ENCODE measurements at places on chromosomes 6 and 20.
A peak's percentile ranks its signal among the peaks of the same experiment; 100 is the strongest.

GRCh38 chr6:159168536-159169192 is 536 bp upstream of the FNDC1 start:
- DNase-seq: no peak

GRCh38 chr6:139580592-139581484 is 206.4 kb upstream of the CITED2 start:
- DNase-seq: no peak

DNA sequence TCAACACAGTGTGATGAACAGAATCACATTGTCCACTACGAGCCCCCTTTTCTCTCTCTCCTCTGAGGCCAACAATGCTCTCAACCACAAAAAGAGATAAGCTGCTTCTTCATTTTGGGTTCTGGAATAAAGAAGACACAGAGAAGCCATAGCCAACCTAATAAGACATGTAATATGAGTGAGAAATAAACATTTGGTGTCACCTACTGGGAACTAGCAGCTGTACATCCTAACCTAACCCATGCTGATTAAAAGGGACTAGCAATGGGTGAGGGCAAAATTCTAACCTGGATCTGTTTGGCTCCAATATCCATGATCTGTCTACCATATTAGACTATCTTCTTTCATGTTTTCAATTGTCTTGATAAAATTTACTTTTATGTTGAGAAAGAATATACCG is 369.1 kb upstream of the MARCKS start:
- no peak for DNase-seq

- no peak for DNase-seq
These were observed 40.5 kb downstream of the SAMD5 start for GRCh38 chr6:147548921-147549475.

GRCh38 chr20:12072221-12072953 is 154.7 kb downstream of the BTBD3 start:
- DNase-seq: no peak

DNA sequence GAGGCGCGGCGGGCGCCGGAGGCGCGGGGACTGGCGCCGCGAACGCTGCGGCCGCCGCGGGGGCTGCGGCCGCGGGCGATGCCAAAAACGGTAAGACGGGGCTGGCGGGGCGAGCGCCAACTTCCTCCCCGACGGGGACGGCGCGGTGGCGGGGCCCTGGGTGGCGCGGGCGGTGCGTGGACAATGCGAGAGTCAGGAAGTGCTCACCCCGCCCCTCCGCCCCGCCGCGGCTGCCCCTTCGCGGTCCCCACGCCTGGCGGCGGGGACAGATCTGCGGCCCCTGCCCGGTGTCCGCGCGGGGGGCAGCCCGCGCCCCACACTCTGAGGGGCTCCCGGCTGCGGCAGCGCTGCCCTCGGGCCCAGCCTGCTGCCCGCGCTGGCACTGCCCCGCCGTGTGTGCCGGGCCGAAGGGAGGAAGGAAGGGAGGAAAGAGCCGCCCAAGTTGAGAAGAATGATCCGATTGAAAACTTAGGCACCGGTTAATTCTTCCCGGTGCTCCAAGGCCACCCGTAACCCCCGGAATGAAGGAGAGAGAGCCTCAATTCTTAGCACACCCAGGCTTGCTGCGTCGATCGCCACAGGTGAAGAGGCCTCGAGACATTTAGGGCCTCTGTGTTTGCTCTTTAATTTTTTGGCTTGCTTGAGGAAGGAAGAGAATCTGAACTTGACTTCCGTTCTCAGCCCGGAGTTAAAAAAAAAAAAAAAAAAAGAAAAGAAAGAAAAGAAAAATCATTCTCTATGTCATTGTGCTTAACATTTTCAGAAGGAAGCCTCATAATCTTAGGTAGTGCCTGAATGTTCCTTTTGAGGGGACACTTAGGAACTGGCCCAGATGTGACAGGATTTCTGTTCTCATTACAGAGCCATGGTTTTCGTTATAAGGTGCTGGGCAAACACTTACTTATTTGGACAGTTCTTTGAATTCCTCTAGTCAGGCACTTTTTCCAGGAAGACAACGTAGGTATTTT is 982 bp downstream of the HECA start:
- DNase-seq: peak; percentile 71

Measured in right atrium auricular region (tissue), 2 donors.